Fibroblast of pulmonary artery (primary cell): ENCODE measurements at places on chromosomes 1 and 21.

DNA sequence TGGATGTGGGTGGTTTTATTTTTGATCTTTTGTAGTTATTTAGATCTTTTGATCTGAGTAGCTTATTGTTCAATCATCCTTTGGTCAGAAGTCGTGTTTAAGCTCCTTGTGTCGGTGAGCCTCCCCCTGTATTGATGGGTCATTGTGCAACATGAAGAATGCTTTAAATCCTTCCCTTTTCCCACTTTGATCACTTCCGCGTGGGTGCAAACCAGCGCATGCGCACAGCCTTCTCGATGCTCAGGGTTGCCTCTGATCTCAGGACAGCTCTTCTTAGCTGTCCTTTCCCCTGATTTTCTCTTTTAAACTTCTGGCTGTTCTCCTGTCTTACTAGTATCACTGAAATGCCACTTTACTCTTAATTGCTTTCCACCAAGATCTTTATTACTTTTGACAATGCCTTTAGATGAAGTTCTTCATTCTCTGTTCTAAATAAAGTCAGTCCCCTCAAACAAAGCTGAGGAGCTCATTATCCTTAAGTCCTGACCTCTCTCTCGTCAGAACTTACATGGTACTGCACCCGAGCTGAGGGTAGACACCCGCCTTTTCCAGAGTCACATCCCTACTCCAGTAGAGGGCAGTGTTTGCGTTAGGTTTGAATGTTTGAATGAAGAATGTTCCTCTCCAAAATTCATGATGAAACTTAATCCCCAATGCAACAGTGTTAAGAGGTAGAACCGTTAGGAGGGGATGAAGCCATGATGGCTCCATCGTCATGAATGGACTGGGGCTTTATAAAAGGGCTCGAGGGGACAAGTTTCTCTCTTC is 547.9 kb upstream of the TMPRSS15 start:
- peak; percentile 0 for DNase-seq

DNA sequence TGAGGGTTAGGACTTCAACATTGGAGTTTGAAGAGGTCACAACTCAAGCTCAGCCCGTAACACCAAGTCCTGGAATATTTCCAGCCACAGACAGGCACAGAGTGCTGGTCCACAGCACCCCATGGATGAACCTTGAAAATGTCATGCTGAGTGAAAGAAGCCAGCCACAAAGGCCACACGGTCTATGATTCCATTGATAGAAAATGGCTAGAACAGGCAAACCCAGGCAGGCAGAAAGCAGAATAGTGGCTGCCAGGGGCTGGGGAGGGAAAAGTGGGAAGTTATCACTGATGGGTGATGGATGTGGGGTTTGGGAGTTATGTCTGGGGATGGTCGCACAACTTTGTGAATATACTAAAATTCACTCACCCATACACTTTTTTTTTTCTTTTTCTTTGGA is 21.3 kb downstream of the MX1 start:
- DNase-seq, result no peak

DNA sequence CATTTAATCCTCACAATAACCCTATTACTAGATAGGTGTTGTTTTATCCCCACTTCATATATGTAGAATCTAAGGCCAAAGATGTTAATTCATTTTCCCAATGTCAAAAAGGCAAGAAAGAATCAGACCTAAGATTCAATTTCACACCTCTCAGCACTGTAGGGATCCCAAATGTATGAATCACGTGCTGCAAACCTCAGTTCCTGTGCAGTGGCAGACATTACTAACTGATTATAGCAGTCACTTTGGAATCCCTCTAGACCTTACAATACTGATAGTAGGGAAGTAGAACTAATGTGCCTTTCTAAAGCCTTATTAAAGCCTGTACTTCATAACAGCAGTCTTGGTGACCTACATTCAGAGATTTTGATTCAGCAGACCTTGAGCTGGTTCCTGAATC is 2.3 kb downstream of the C1orf87 start:
- DNase-seq, result no peak

GRCh38 chr1:167166690-167167075 is 54.0 kb upstream of the POU2F1 start:
- DNase-seq, result no peak

GRCh38 chr1:91520942-91521507 is 20.4 kb downstream of the CDC7 start:
- no peak for DNase-seq

DNA sequence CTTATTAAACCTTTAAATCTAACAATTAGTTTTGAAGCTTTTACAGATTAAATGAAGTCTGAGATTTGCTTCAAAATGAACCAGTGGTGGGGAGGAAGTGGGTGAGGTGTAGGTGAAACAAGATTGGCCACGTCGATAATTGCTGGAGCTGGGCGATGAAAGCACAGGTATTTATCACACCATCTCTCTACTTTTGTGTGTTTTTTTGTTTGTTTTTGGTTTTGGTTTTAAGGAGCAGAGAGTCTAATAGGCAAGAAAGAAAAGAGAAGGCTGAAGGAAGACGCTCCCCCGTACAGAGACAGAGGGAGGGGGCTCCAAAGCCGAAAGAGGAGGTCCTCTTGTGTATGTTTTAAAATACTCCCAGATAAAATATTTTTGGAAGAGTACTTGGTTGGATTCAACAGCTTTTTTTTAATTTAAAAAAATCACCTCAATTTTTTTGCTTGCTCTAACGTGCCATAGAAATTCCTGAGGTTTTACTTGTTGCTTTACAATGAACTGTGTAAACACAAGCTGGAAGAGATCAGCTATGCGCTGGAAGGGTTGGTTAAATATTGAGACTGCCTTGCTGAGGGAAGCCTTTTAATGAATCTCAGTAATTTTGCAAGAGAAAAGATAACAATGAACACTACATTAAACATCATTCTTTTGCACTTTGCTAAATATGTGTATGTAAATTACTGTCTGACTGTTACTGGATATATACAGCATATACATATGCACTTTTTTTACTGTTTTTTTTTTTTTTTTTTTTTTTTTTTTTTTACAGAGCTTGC is 6.7 kb upstream of the LGALS8 start:
- DNase-seq, result peak; percentile 70

- DNase-seq, result peak; percentile 33
Observed at GRCh38 chr1:89356658-89357400, 7.0 kb upstream of the GBP6 start.

DNA sequence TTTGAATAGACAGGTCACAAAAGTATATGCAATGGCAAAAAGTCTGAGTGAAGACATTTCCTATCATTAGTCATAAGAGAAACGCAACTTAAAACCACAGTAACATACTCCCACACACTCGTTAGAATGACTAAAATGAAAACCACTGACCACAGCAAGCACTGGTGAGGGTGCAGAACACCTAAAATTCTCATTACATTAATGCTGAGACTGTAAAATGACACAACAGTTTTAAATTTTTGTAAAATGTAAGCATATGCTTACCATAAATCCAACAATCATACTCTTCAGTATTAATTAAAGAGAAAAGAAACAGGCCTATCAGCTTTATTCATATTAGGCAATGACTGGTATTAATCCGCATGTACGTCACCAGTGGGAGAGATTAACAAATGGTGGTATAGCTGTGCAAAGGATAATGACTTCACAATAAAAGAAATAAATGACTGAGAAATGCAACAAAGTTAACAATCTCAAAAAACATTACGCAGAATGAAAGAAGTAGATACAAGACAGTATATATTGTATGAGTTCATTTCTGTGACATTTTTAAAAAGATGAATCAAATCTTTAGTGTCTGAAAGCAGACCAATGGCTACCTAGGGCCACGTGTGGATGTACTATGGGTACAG is 253.5 kb downstream of the AKT3 start:
- DNase-seq, result peak; percentile 94

GRCh38 chr1:145858238-145858900 is 512 bp downstream of the PIAS3 start:
- DNase-seq, result peak; percentile 40

- peak; percentile 58 for DNase-seq
Observed at GRCh38 chr1:91537281-91537986, 36.8 kb downstream of the CDC7 start.

GRCh38 chr1:24769656-24770651 is 24.7 kb downstream of the CLIC4 start:
- DNase-seq, result peak; percentile 98

DNA sequence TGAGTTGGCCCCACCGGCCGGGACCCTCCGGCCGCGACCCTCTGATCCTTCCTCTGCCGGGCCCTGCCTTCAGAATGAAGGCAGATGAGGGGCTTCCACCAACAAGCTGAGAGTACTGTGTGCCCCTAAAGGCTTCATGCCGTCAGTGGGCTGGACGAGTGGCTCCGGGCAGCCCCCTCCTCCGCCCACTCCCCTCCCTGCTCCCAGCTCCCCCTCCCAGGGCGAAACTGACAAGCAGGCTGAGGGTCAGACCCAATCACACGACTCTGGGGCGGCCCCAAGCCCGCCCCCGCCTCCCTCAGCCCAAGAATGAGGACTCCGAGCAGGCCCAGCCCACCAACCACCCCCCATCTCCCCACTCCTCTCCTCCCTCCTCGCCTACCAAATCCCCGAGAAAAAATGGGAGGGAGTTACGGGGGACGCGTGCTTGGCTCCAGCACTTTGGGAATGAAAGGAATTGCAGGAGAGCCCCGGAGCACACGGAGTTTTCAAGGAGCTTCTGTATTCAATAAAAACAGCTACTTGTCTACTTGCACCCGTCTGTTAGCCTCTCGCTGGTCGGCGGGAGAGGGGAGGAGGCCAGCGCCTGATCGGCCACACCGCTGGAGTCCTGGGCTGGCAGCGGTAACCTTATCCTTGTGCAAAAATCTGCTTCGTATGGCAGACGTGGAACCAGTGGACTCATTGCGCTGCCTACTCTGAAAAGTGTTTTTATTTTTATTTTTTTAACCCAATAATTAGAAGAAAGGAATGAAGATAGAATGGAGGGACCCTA is at the start of gene COL11A1:
Gene COL11A1 (minus strand): TSS at position 147 of the 775 bp plus-strand sequence. CDS start 344 bp downstream, outside the sequence.
- DNase-seq, result no peak

- DNase-seq, result peak; percentile 28
Observed at GRCh38 chr1:186286615-186287315, 88.3 kb downstream of the TPR start.

GRCh38 chr1:174497478-174497877 is 49.7 kb downstream of the GPR52 start:
- DNase-seq, result no peak

GRCh38 chr1:226097866-226098625 is 35.5 kb downstream of the H3-3A start:
- DNase-seq, result peak; percentile 99

- no peak for DNase-seq
Observed at GRCh38 chr1:119093721-119094120, 46.7 kb downstream of the WARS2 start.

DNA sequence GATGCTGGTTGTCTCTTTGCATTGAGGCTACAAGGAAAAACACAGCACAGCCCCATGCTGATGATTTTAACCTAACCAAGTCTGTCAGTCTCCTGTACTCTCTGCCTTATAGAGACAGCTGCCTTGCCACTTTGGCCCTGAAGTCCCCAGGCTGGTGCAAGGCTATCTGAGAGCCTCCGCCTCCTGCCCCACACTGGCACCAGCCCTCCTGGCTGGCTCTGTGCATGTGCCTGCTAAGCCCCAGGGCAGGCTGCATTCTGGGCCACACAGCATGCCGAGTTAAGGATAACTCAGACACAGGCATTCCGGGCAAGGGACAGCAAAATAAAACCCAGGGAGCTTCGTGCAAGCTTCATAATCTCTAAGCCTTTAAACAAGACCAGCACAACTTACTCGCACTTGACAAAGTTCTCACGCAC is 910 bp downstream of the RUNX1 start:
- DNase-seq, result no peak

DNA sequence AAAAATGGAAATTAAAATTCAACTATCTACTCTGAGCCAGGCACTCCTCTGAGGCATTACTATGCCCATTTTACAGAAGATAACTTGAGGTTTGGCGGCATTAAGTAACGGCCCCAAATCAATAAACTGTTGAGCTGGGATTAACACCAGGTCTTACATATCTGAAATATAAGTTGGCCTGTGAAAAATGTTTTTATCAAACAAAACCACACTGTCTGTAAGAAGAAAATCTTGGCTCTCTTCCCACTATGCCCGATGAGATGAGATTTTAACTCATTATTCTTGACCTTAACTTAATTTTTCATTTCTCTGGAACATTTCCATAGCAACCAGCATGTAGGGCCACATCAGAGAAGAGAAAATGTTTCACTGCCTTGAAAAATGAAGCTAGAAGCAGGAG is 21.8 kb downstream of the RC3H1 start:
- DNase-seq, result peak; percentile 50

DNA sequence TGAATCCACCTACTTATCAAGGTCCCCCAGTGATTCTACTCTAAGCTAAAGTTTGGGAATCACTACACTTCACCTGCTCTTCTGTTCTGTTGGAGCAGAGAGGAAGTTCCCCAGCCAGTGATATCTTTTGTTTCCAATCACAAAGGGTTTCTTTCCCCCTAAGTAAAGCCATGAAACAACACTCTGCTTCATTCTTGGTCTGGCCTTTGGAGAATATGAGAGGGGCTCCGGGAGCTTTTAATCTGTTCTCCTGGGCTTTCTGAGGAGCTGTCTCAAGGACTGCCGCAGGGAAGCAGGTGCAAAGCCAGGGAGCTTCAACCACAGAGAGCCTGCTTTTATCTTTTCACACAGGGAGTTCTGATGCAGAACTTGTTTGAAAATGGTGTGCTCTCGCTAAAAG is 10.1 kb upstream of the SLAMF9 start:
- DNase-seq, result no peak

- DNase-seq, result peak; percentile 23
Observed at GRCh38 chr1:157691285-157691920, 9.2 kb downstream of the FCRL3 start.

GRCh38 chr1:216350186-216350585 is 73.1 kb downstream of the USH2A start:
- DNase-seq, result no peak
